MCF 10A (cell line): ENCODE measurements at places on chromosomes 3 and 15. TPM values are rescaled to one million over a fixed set of nuclear protein-coding genes. Genes with fewer than 3 reads are reported as not detected.

GRCh38 chr3:17639257-17639656 is 103.2 kb downstream of the TBC1D5 start:
- peak overlapping the region; percentile 92 for H3K27ac ChIP-seq
- peaks cover 7% of the 10 kb centered on the region for H3K36me3 ChIP-seq
- no peaks in the 10 kb centered on the region for H3K27me3 ChIP-seq
- H3K4me3 ChIP-seq: peak overlapping the region; percentile 22
- H3K4me1 ChIP-seq: peaks cover 33% of the 10 kb centered on the region

DNA sequence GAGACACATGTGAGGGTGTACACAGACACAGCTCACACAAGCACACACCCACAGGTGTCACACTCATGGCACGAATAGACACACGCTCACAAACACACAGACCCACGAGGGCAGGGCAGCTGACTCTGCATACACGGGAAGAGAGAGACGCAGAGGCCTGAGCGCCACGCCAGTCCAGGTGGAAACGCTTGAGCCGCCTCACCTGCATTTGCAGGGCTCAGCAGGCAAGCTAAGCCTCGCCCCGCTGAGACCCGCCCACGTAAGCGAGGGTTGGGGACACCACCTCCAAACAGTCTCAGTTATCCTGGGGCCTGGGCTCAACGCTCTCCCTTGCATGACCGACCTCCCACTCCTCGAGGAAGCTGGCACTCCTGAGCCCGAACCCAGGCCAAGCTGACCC is 73.2 kb downstream of the TLE3 start:
- H3K27ac ChIP-seq: peak overlapping the region; percentile 57
- peaks cover 23% of the 10 kb centered on the region for H3K4me1 ChIP-seq
- peaks cover 32% of the 10 kb centered on the region for H3K27me3 ChIP-seq
- DNase-seq: no peak

Gene ARMC8
- 29.8 and 35.3 TPM in 2 replicates for total RNA-seq

GRCh38 chr3:189786479-189787064 is 155.4 kb downstream of the TP63 start:
- no peak overlapping the region for H3K27ac ChIP-seq
- H3K27me3 ChIP-seq: no peaks in the 10 kb centered on the region
- no peak overlapping the region for H3K4me3 ChIP-seq
- H3K36me3 ChIP-seq: peaks cover 6% of the 10 kb centered on the region

GRCh38 chr3:160618878-160619277 is 53.5 kb upstream of the KPNA4 start:
- H3K4me3 ChIP-seq: no peak overlapping the region
- H3K4me1 ChIP-seq: no peaks in the 10 kb centered on the region
- H3K36me3 ChIP-seq: no peaks in the 10 kb centered on the region
- H3K27me3 ChIP-seq: no peaks in the 10 kb centered on the region

DNA sequence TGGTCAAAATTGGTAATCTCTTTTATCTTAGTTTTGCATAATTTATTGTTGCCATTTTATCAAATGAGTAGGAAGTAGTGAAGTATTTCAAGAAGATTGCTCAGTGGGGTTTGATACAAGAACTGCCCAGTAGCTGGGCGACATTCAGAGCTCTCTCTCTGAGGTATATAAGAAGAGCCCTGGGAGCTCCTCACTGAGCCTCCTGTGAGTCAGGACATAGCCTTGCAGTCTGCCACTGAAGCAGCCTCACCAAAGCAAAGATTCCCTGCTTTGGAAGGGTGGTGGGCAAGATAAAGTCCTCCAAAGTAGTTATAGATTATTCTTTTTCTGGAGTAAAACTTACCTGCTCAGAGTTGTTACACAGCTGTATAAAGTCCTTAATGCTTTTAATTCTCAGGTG is 26.1 kb downstream of the SKIL start:
- no peaks in the 10 kb centered on the region for H3K27me3 ChIP-seq
- peaks cover 4% of the 10 kb centered on the region for H3K4me1 ChIP-seq
- DNase-seq: no peak
- no peak overlapping the region for H3K4me3 ChIP-seq
- H3K27ac ChIP-seq: peak overlapping the region; percentile 14

GRCh38 chr3:108062051-108062450 is 28.8 kb downstream of the CD47 start:
- peaks cover 25% of the 10 kb centered on the region for H3K36me3 ChIP-seq
- peaks cover 6% of the 10 kb centered on the region for H3K4me1 ChIP-seq
- H3K4me3 ChIP-seq: no peak overlapping the region
- no peaks in the 10 kb centered on the region for H3K27me3 ChIP-seq

DNA sequence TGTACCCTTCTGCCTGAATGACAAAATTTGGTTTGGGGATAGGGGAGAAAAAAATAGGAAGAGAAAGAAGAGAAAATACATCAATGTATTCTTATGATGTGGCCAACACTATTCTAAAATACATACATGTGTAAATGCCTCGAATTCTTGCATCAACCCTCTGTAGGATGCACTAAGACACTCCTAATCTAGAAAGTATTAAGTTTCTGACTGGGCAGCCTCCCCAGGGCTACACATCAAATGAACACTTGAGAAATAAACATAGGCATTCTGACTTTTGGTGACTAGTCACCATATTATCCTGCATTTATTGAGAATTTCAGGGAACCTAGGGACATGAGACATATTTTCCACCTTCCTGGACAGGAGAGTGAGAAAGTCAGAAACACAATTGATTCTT is 109.2 kb downstream of the CPNE4 start:
- no peak for DNase-seq
- no peak overlapping the region for H3K27ac ChIP-seq
- no peak overlapping the region for H3K4me3 ChIP-seq
- no peaks in the 10 kb centered on the region for H3K4me1 ChIP-seq
- no peaks in the 10 kb centered on the region for H3K36me3 ChIP-seq

DNA sequence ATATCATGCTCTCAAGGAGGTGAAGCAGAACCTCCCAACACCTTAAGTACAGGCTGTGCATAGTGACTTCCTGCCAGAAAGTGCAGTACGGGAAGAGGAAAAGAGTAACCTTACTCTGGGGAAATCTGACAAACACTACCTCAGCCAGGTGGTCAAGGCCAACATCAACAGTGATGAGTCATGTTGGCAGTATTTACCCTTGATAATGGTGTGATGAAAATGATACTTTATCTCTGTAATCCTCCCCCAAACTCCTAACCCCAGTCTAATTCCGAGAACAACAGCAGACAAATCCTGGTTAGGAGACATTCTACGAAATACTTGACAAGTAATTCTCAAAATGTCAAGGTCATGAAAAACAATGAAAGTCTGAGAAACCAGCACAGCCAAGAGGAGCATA is 26.5 kb downstream of the ANKDD1A start:
- H3K36me3 ChIP-seq: no peaks in the 10 kb centered on the region
- H3K4me1 ChIP-seq: no peaks in the 10 kb centered on the region
- peak; percentile 66 for DNase-seq
- no peak overlapping the region for H3K4me3 ChIP-seq
- no peak overlapping the region for H3K27ac ChIP-seq
- no peaks in the 10 kb centered on the region for H3K27me3 ChIP-seq

DNA sequence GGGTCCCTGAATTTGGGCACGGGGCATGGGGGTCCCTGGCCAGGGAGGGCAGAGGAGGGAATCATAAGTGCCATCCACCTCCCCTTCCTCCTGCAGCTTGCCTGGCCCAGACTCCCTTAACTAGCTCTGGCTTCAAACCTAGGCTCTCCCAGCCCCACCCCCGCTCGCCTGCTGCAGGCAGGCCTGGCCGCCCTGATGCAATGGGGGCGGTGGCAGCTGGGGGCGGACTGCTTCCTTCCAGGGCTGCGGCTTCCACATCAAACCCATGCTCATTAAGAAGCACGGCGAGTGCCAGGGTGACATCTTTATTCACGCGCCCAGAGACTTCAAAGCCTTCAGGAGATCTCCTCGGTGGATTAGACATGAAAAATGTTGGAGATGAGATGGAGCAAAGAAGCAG is 123.1 kb downstream of the TPRA1 start:
- H3K36me3 ChIP-seq: no peaks in the 10 kb centered on the region
- no peaks in the 10 kb centered on the region for H3K27me3 ChIP-seq
- H3K4me3 ChIP-seq: no peak overlapping the region
- H3K27ac ChIP-seq: no peak overlapping the region
- DNase-seq: no peak
- no peaks in the 10 kb centered on the region for H3K4me1 ChIP-seq

GRCh38 chr3:196499061-196499460 is 4.5 kb downstream of the RNF168 start:
- H3K27me3 ChIP-seq: no peaks in the 10 kb centered on the region
- peak overlapping the region; percentile 75 for H3K27ac ChIP-seq
- peaks cover 33% of the 10 kb centered on the region for H3K4me1 ChIP-seq
- H3K4me3 ChIP-seq: peak overlapping the region; percentile 99

DNA sequence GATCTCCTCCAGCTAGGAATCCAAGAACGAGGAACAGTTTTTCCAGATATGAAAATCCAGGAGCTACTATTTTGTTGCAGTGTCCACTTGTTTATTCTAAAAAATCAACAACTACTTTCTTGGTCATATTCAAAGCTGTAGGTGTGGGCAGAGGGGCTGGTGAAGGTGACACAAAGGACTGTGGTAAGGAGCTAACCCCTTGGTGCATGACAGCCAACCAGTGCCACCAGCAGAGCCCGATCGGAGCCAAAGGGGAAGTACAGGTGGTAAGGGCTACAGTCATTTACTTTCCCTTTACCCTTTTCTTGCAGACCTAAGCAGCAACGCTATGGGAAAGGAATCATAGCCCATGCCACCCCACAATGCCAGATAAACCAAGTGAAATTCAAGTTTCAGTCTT is 30.7 kb downstream of the PLA1A start:
- H3K4me3 ChIP-seq: no peak overlapping the region
- peaks cover 9% of the 10 kb centered on the region for H3K4me1 ChIP-seq
- peaks cover 10% of the 10 kb centered on the region for H3K27me3 ChIP-seq

DNA sequence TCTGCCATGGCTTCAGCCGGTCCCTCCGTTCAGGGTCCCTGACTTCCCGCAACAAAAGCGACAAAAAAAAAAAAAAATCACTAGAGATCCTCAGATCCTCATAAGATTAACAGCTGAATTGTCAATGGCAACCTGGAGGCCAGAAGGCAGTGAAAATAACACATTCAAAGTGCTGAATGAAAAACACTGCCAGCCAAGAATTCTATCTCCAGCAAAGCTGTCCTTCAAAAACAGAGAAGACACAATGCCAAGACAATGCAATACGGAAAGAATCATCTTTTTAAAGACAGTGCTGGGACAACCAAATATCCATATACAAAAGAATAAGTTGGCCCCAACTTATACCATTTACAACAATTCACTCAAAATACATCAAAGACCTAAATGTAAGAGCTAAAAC is 21.6 kb downstream of the MTHFS start:
- DNase-seq: no peak
- H3K4me3 ChIP-seq: no peak overlapping the region
- H3K27me3 ChIP-seq: no peaks in the 10 kb centered on the region
- peaks cover 64% of the 10 kb centered on the region for H3K36me3 ChIP-seq

GRCh38 chr3:19436746-19437145 is 288.4 kb downstream of the KCNH8 start:
- peaks cover 24% of the 10 kb centered on the region for H3K27me3 ChIP-seq
- no peak overlapping the region for H3K4me3 ChIP-seq
- no peaks in the 10 kb centered on the region for H3K36me3 ChIP-seq
- no peak for DNase-seq

DNA sequence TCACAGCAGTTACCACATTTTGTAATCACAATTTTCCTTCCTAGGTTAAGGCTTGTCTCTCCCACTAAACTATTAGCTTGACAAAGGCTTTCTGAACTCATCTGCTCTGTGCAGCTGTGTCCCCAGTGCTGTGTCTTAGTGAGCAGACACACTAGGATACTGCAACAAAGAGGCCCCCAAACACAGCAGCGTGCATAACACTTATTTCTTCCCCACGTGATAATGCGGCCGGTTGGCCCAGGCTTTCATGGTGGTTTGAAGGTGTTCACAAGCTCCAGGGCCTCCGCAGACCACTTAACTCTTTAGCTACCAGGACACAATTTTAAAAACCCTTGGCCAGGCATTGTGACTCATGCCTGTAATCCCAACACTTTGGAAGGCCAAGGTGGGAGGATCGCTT is 2.2 kb upstream of the HDAC11 start:
- peaks cover 5% of the 10 kb centered on the region for H3K36me3 ChIP-seq
- no peaks in the 10 kb centered on the region for H3K27me3 ChIP-seq
- peaks cover 5% of the 10 kb centered on the region for H3K4me1 ChIP-seq
- DNase-seq: no peak
- no peak overlapping the region for H3K4me3 ChIP-seq
- no peak overlapping the region for H3K27ac ChIP-seq

GRCh38 chr3:117719316-117719926 is 1009.8 kb downstream of the TUSC7 start:
- no peaks in the 10 kb centered on the region for H3K27me3 ChIP-seq
- no peaks in the 10 kb centered on the region for H3K36me3 ChIP-seq
- H3K27ac ChIP-seq: no peak overlapping the region
- no peak overlapping the region for H3K4me3 ChIP-seq
- no peaks in the 10 kb centered on the region for H3K4me1 ChIP-seq
- DNase-seq: peak; percentile 29

GRCh38 chr3:42055291-42055690 is 35.9 kb upstream of the TRAK1 start:
- peaks cover 34% of the 10 kb centered on the region for H3K4me1 ChIP-seq
- DNase-seq: peak; percentile 76
- H3K27ac ChIP-seq: peak overlapping the region; percentile 89
- no peak overlapping the region for H3K4me3 ChIP-seq

DNA sequence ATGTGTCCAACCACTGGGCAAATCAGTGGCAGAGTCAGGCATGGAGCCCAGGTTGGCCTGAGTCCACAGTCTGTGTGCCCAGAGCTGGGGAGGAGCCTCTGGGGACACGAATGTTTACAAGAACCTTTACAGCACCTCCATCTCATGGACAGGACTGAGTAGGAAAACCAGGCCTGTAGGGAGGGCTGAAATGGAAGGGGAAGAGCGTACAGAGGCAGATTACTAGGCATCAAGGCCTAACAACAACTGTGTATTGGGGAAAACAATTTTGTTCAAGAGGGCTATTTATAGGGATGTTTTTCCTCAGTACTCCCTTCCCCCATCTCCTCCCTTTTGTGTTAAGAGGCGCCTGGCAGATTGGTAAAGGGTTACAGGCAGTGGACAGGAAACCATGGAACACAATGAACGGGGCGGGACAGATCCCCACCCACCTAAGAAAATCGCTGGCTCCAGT is 15.1 kb upstream of the ARHGAP31 start:
- no peak overlapping the region for H3K27ac ChIP-seq
- no peaks in the 10 kb centered on the region for H3K36me3 ChIP-seq
- peak; percentile 28 for DNase-seq
- no peak overlapping the region for H3K4me3 ChIP-seq
- no peaks in the 10 kb centered on the region for H3K4me1 ChIP-seq
